ENCODE measurements at places on chromosomes 5 and 9. TPM values are rescaled to one million over a fixed set of nuclear protein-coding genes. Genes with fewer than 3 reads are reported as not detected.

The OBP2B gene
- 13.0 TPM for total RNA-seq

The UBE2QL1 gene
- 1.4 TPM for total RNA-seq

The CDH6 gene
- total RNA-seq, result 0.13 TPM

The RPL12 gene
- total RNA-seq, result 2,748 TPM

The FYB1 gene
- total RNA-seq, result 1.5 TPM

The RETREG1 gene
- total RNA-seq, result 29.1 TPM

The GRIA1 gene
- 0.08 TPM for total RNA-seq

The IGIP gene
- total RNA-seq, result 7.5 TPM

The SLC36A2 gene
- total RNA-seq, result not detected

The TMEM252 gene
- total RNA-seq, result not detected

The RASEF gene
- total RNA-seq, result 3.6 TPM

The ADRB2 gene
- total RNA-seq, result 90.3 TPM

The SMIM33 gene
- total RNA-seq, result not detected

The FAM78A gene
- 1.7 TPM for total RNA-seq

The FOXD4L6 gene
- total RNA-seq, result not detected

The NR5A1 gene
- total RNA-seq, result 0.51 TPM

The CARD6 gene
- 3.3 TPM for total RNA-seq

The BTF3 gene
- total RNA-seq, result 626 TPM

The CARTPT gene
- total RNA-seq, result not detected

Measured in lower leg skin (tissue), 4 donors.